Esophagus squamous epithelium (tissue), 5 donors: ENCODE measurements at places on chromosomes 12 and 14.

DNA sequence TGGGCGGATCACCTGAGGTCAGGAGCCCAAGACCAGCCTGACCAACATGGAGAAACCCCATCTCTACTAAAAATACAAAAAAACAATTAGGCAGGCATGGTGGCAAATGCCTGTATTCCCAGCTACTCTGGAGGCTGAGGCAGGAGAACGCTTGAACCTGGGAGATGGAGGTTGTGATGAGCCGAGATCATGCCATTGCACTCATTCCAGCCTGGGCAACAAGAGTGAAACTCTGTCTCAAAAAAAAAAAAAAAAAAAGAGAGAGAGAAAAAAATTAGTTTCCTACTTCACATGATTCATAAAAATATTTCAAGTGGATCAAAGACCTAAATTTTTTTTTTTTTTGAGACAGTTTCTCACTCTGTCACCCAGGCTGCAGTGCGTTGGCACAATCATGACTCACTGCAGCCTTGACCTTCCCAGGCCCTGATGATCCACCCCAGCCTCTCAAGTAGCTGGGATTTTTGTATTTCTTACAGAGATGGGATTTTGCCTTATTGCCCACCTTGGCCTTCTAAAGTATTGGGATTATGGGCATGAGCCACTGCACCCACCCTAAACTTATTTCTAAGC, 24.9 kb downstream of the FCF1 start:
- H3K4me3 ChIP-seq = no peak overlapping the region
- peaks cover 67% of the 10 kb centered on the region for H3K36me3 ChIP-seq
- H3K4me1 ChIP-seq = no peaks in the 10 kb centered on the region

GRCh38 chr12:43154498-43155045, 397.4 kb downstream of the ADAMTS20 start:
- no peaks in the 10 kb centered on the region for H3K36me3 ChIP-seq
- H3K27me3 ChIP-seq = no peaks in the 10 kb centered on the region
- no peak for DNase-seq
- no peak overlapping the region for H3K4me3 ChIP-seq

DNA sequence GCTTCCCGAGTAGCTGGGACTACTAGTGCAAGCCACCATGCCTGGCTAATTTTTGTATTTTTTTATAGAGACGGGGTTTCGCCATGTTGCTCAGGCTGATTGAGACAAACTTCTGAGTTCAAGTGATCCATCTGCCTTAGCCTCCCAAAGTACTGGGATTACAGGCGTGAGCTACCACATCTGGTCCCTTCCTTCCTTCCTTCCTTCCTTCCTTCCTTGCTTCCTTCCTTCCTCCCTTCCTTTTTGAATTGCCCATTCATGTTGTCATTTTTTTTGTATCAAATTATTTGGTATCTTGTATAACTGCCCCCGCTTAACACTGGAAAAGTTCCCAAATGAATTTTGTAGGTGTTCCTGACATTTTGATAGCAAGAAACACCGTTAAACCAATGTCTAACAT, 11.7 kb downstream of the RAD9B start:
- no peak overlapping the region for H3K4me3 ChIP-seq
- H3K27ac ChIP-seq = no peak overlapping the region
- no peak for DNase-seq
- H3K36me3 ChIP-seq = no peaks in the 10 kb centered on the region
- peaks cover 7% of the 10 kb centered on the region for H3K4me1 ChIP-seq

- H3K27ac ChIP-seq = no peak overlapping the region
- no peak for DNase-seq
- no peaks in the 10 kb centered on the region for H3K36me3 ChIP-seq
- no peak overlapping the region for H3K4me3 ChIP-seq
- H3K27me3 ChIP-seq = no peaks in the 10 kb centered on the region
Measured at GRCh38 chr14:39641224-39641623, 209.0 kb upstream of the FBXO33 start.

DNA sequence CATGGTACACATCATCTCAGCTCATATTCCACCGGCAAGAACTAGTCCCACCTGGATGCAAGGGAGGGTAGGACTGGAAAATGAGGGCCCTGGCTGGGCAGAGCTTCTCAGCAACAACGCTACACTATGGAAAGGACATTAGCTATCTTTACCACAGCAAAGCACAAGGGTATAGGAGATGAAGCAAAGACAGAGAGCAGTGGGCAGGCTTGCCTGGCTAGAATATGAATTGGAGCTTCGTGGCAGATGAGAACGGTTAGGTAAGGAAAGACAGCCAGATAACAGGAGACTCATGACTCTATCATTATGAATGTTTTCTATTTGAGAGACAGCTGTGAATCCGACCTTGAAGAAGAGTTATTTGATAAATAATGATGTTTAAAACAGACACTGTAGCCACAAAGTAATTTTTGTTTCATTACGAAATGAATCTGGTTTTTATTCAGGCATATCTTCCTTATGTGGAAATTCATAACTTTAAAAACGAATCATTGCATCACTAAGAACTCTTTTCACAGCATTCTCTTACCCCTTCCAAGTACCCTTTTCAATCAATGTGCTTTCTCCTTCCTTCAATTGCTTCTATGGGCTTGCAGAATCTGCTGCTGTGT, 59.1 kb upstream of the PCED1B start:
- no peaks in the 10 kb centered on the region for H3K27me3 ChIP-seq
- H3K36me3 ChIP-seq = no peaks in the 10 kb centered on the region
- H3K27ac ChIP-seq = no peak overlapping the region
- no peaks in the 10 kb centered on the region for H3K4me1 ChIP-seq

DNA sequence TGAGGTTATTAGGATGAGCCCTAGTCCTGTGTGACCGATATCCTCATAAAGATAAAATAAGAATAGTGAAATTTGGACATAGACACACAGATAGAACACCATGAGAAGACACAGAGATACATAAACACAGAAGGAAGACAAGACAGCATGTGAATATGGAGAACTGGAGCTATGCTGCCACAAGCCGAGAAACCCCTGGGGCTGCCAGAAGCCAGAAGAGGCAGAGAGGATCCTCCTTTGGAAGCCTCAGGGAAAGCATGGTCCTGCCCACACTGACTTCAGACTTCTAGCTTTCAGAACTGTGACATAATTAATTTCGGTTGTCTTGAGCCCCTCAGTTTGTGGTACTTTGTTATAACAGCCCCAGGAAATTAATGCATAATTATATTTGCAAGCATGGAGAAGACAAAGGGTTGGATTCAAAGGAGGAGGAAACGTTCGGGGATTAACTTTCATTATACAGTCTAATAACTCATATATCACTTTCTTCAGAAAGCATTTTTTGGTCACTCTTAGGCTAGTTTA, 1501.8 kb upstream of the FLRT2 start:
- H3K36me3 ChIP-seq = no peaks in the 10 kb centered on the region
- no peak overlapping the region for H3K4me3 ChIP-seq
- DNase-seq = no peak
- no peak overlapping the region for H3K27ac ChIP-seq

DNA sequence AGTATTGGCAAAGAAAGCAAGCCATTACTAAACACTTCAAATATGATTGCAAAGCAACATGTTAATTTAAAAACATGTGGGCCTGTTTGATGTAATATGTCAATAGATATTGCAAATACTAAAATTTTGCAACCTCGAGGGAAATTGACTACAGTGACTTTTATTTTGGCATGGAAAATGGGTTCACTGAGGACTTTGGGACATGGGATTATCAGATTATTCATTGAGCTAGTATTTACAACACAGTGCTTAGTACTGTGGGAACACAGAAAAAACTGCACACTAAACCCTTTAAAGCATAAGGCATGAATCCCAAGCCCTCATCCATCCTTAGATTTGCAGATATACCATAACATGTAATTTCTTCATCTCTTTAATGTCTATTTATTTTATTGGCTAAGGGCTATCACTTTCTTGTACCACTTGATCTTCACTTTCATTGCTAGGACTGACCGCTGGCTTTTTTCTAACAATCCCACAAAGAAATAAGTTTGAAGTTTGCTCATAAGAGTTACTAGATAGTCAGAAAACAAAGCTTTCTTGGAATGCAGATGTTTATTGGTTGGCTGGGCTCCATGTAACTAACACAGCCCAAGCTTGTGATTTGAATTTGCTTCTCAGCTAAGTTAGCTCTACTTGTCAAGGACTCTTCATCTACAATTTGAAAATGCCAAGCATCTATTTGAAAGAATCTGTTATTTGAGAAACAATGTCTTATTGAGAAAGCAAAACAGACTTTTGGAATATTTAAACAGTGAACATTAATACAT, 48.7 kb downstream of the PPFIBP1 start:
- peaks cover 8% of the 10 kb centered on the region for H3K4me1 ChIP-seq
- no peak overlapping the region for H3K27ac ChIP-seq
- no peak for DNase-seq
- no peaks in the 10 kb centered on the region for H3K27me3 ChIP-seq

DNA sequence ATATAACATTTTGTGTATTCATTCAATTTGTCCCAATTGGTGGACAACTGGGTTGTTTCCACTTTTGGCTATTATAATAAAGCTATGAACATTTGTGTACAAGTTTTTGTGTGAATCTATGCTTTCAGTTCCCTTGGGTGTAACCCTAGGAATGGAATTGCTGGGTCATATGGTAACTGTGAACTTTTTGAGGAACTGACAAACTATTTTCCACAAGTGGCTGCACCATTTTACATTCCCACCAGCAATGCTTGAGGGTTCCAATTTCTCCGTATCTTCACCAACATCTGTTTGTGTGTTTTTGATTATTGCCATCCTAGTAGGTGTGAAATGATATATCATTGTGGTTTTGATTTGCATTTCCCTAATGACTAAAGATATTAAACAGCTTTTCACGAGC, 13.0 kb downstream of the LPCAT3 start:
- no peak for DNase-seq
- H3K4me1 ChIP-seq = peaks cover 5% of the 10 kb centered on the region
- H3K4me3 ChIP-seq = no peak overlapping the region
- H3K36me3 ChIP-seq = no peaks in the 10 kb centered on the region
- no peak overlapping the region for H3K27ac ChIP-seq

- no peak overlapping the region for H3K27ac ChIP-seq
- no peaks in the 10 kb centered on the region for H3K36me3 ChIP-seq
- H3K4me3 ChIP-seq = no peak overlapping the region
- DNase-seq = no peak
- no peaks in the 10 kb centered on the region for H3K4me1 ChIP-seq
- no peaks in the 10 kb centered on the region for H3K27me3 ChIP-seq
Measured at GRCh38 chr12:68899251-68899771, 33.7 kb downstream of the CPM start.

DNA sequence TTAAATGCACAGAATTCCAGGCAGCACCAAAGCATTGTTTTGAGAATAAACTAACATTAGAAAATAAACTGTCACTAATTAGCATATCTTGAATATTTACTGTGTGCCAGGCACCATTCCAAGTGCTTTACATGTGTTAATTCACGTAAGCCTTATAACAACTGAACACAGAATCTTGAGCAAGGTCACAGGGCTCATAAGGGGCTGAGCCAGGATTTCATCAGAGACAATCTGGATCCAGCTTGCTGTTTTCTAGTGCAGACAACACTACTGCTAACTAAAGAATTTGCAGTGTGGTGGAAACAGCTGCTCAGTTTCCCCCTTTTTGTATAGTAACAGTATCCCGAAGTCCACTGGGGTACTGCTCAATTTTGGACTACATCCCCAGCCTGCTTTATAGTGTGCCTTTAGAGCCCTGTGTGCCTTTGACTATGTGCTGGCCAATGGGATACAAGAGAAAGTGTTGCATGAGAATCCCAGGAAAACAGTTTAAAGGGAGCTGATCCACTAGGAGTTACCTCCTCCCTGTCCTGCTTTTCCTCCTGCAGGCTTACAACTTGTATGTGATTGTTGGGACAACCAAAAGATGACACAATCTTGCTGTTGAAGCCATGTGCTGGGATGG, 36.0 kb upstream of the RMST start:
- peaks cover 6% of the 10 kb centered on the region for H3K27me3 ChIP-seq
- H3K36me3 ChIP-seq = no peaks in the 10 kb centered on the region
- no peak for DNase-seq
- peaks cover 12% of the 10 kb centered on the region for H3K4me1 ChIP-seq
- H3K4me3 ChIP-seq = no peak overlapping the region
- no peak overlapping the region for H3K27ac ChIP-seq

- no peak overlapping the region for H3K4me3 ChIP-seq
- H3K4me1 ChIP-seq = no peaks in the 10 kb centered on the region
- H3K27me3 ChIP-seq = no peaks in the 10 kb centered on the region
- H3K27ac ChIP-seq = no peak overlapping the region
- H3K36me3 ChIP-seq = no peaks in the 10 kb centered on the region
- no peak for DNase-seq
Measured at GRCh38 chr12:48031135-48031960, 27.1 kb upstream of the COL2A1 start.

DNA sequence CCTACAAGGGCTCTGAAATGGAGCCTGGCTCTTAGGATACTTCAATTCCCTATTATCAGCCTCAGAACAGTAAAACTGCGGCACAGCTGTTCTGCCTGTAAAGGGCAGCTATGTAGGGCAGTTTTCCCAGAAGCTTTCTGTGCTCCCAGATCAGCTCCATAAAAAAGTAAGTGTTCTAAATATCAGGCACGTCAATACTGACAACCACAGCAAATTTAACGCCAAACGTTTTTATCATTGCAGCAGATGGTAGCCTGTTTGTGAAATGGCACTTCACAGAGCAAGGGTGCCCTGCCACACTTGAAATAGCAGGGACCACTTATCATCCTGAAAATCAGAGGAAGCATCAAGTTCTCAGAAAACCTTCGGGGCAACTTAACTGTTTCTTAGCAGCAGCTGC, 54.8 kb upstream of the PTHLH start:
- no peak for DNase-seq
- H3K4me3 ChIP-seq = no peak overlapping the region
- H3K4me1 ChIP-seq = peaks cover 3% of the 10 kb centered on the region
- H3K27me3 ChIP-seq = no peaks in the 10 kb centered on the region
- no peak overlapping the region for H3K27ac ChIP-seq
- no peaks in the 10 kb centered on the region for H3K36me3 ChIP-seq

GRCh38 chr12:8449355-8449859, 6.4 kb upstream of the CLEC6A start:
- H3K36me3 ChIP-seq = no peaks in the 10 kb centered on the region
- no peak for DNase-seq
- H3K4me1 ChIP-seq = no peaks in the 10 kb centered on the region
- H3K4me3 ChIP-seq = no peak overlapping the region
- no peaks in the 10 kb centered on the region for H3K27me3 ChIP-seq

GRCh38 chr12:126196263-126196662, 1131.0 kb downstream of the AACS start:
- DNase-seq = no peak
- no peak overlapping the region for H3K4me3 ChIP-seq
- H3K27ac ChIP-seq = no peak overlapping the region
- no peaks in the 10 kb centered on the region for H3K27me3 ChIP-seq
- no peaks in the 10 kb centered on the region for H3K36me3 ChIP-seq

- DNase-seq = no peak
- no peak overlapping the region for H3K4me3 ChIP-seq
- no peaks in the 10 kb centered on the region for H3K4me1 ChIP-seq
- no peaks in the 10 kb centered on the region for H3K36me3 ChIP-seq
- no peak overlapping the region for H3K27ac ChIP-seq
Measured at GRCh38 chr12:112656141-112656540, 135.4 kb upstream of the RPH3A start.

DNA sequence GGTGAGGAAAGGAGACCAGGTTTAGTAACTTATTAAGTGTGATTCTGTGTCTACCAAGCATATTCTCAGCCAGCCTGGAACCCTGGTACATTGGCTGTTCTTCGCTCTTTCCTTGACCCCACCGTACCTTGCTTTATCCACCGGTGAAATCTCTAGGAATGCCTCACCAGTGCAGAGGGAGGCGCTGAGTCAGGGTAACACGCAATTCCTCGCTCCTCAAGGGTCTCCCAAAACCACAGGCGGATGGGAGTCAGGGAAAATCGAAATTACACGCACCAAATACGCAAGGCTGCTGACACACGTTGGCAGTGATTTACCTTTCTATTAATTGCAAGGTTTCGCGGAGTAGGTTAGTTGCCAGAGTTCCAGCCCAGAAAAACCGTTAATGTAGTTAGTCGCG, 845 bp downstream of the L3HYPDH start:
- peak overlapping the region; percentile 95 for H3K27ac ChIP-seq
- H3K4me1 ChIP-seq = peaks cover 44% of the 10 kb centered on the region
- peak overlapping the region; percentile 93 for H3K4me3 ChIP-seq
- DNase-seq = no peak
